ENCODE measurements at places on chromosomes 3 and 15.

- DNase-seq: no peak
Measured at GRCh38 chr3:4583416-4583815, 90.3 kb downstream of the ITPR1 start.

- no peak for DNase-seq
Measured at GRCh38 chr3:36394176-36394575, 13.9 kb downstream of the STAC start.

DNA sequence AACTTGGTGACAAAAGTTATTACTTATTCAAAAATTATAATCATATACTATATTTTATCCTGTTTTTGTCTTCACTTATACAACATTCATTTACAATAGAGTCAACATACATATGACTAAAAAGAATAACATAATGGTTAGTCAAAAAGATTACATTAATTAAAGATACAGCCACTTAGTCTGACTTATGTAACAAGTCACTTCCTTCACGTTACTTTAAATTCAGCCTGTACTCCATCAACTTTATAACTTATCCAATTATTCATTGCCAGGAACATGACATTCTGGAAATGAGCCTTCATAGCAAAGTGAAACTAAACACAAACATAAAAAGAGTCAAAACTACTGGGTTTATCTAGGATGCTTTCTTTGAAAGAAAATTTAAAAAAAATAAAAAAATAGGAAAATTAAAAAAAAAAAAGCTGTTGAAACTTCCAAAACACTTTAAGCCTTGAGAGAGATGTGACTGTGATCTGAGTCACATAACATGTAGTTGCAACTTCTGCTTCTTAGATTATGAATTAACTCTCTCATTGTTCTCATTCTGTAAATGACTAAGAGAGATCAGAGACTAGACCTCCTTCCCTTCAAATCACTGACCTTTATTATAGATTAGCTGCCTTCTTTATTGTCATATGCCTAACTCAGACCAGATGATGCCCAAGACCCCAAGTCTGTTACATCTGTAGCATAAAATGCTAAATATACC lies 107.8 kb downstream of the MYRIP start:
- no peak for DNase-seq

GRCh38 chr3:49378249-49378895 lies 20.2 kb upstream of the GPX1 start:
- DNase-seq: no peak

DNA sequence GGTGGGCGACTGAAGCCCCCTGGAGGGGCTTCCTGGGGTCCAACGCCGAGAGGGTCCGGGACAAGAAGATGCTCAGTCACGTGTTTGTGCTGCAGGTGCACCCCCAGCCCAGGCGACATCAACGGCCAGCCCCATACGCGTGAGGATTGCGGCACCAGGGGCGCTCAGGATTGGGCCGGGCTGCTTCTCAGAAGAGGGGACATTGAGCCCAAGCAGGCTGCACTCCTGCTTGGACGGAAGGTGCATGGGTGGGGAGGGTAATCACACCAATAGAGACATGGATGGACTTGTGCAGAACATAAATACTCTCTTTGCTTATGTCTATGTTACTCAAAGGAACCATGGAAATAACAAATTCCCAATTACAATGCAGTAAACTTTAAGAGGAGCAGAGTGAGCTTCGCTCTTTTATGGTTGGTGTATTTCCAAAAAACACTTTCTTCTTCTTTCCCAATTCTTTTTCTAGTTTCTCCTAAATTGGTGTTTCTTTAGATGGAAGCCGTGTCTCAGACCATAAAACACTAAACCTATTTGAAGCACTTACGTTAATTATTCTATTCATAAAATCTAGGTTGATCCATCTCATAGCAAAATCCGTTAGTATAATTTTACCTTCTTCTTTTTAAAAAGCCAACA lies 182.7 kb downstream of the GOLGA6L6 start:
- DNase-seq: no peak

- DNase-seq: no peak
Measured at GRCh38 chr3:53555068-53555588, 60.7 kb downstream of the CACNA1D start.

- peak; percentile 58 for DNase-seq
Measured at GRCh38 chr3:104596551-104596950, 770.2 kb upstream of the ALCAM start.

DNA sequence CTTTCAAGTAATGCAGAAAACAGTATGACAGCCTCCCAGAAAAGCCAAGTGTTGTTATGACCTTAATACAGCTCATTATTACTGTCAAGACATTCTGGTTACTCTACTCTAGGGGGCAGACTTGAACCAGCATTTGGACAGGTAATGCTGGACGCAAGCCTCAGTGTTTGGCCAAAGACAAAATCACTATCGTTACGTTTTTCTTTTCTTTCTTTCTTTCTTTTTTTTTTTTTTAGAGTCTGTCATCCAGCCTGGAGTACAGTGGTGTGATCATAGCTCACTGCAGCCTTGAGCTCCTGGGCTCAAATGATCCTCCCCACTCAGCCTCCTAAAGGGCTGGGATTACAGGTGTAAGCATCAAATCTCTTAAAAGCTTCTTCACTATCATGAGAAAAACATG lies 29.4 kb upstream of the TMEM45A start:
- peak; percentile 53 for DNase-seq

DNA sequence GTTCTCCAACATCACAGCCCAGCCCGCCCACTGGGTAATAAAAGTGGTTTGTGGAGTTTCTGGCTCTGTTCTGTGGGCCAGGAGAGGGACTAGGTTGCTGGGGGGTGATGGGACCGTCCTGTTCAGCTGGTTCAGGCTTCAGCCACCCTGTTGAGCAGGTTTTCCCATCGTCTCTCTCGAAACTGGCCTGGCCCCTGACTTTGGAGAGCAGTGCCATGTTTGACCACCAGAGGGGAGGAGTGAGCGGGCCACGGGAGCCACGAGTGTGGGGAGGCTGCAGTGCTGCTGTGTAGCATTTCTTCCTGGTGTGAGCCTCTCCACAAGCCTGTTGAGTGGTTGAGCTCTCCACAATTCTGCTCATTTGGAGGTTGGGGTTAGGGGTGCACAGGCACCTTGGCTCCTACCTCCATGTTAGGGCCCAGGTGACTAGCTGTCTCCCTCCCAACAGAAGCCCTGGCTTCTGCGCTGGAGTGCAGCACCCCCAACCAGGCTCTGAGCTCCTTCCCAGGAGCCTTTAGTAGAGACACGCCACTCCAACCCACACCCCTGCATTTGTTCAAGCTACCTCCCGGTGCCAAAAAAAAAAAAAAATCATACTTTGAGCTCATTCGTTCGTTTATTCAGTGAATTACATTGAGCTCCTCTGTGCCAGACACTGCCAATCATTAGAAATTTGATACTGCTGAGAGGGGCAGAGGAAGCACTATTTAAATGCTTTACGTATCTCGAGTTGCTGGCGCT lies 13.9 kb downstream of the SPINT1 start:
- DNase-seq: peak; percentile 80

DNA sequence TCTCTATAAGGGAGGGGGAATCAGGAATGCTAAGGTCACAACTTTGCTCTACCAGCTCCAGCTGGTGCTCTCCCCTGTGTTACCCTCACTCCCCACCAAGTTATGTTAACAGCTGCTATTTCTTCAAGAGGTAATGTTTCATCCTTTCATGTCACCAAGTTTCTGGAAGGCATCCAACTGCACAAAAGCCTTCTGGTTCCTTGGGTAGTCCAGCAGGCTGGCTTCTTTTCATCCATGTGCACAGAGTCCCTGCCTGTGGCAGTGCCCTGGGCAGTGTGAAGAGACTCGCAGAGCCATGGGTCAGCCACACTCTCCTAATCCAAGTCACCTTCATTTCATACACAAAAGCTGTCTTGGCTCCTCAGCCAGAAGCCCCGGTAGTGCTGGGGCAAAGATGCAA lies 737.5 kb upstream of the LMCD1 start:
- DNase-seq: no peak

GRCh38 chr15:40011303-40011702 lies 27.7 kb downstream of the SRP14 start:
- no peak for DNase-seq

GRCh38 chr3:98954791-98955604 lies 53.5 kb upstream of the DCBLD2 start:
- no peak for DNase-seq

GRCh38 chr3:173584838-173585831 lies 187.6 kb downstream of the NLGN1 start:
- DNase-seq: no peak

DNA sequence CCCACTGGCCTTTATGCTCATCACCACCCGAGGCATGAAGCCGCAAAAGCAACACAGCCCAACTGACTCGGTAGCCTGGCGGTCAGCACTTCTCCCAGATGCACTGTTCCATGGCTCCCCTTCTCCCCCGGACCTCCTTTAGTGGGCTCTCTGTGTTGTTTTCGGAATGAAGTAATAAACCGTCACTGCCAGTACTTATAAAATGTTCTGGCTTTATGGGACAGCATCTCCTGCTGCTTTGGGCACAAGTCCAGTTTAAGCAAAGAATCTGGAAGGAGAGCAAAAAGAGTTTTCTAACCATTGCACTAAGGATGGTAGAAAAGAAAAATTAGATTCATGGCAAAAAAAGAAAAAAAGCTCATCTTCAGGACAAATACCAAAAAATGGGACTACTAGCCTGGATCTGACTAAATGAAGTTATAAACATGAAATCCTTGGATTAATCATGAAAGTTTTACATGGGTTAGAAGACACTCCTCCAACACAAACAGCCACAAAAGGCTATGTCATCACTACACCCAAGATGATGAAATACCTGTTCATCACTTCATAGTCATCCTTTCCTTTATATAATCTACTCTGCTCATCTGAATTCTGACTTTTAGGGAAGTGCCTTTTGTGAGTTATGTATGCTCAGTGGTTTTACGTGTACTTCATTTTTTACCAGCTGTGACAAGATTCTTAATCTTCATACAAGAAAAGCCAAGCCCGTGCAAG lies 89.5 kb upstream of the UBE2E2 start:
- peak; percentile 58 for DNase-seq

GRCh38 chr3:51953445-51953844 lies 1.7 kb upstream of the GPR62 start:
- DNase-seq: peak; percentile 64

GRCh38 chr3:46080969-46081345 lies 53.7 kb upstream of the XCR1 start:
- no peak for DNase-seq
